Activated T-helper 9 cell treated with anti-CD3 and anti-CD28 coated beads, Interleukin-2, amount 50 U/mL, for 16 hours (primary cell): ENCODE measurements at places on chromosomes 4 and X.

DNA sequence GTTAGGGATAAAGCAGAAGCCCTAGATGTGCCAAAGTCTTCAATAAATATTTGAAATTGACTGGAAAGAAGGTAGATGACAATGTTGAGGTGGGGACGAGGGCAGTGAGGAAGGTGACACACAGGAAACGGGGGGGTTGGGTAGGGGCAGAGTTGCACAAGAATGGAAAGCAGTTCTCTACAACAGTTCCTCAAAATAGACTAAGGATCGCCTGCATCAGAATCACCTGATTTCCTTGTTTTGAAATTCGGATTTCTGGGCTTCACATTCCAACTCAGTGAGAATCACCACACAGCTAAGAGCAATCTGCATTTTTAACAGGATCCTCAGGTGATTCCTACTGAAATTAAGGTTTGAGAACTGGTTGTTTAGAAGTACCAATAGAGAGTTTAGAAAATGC is 70.6 kb downstream of the ARFIP1 start:
- no peak for DNase-seq

DNA sequence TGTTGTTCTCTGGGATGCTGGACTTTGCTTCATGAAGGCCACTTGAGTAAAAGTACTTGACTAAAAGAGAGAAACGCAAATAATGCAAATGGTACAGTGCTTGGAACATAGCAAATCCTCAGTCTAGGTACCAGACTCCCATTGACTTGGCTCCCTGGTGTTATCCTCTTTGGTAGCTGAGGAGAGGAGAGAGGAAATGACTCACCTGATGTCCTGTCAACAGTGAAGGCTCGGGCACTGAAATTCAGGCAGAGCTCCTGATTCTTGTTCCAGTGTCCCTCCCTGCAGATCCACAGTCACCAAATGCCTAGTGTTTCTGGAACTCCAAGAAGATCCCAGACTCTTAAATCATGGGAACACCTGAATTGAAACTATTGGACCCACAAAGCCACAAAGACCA is 22.5 kb upstream of the TCEAL4 start:
- no peak for DNase-seq

DNA sequence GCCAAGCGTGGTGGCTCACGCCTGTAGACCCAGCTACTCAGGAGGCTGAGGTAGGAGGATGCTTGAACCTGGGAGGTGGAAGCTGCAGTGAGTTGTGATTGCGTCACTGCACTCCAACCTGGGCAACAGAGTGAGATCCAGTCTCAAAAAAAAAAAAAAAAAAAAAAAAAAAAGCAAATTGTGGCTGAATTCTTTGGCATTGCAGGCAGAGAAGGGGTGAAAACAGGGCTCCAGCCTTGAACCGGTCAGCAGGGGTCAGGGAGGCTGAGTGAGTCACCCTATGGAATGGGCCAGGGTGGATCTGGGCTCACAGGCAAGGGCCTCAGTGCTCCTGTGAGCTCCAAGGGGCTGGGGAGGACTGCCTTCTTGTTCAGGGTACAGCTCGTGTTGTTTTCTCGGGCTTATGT is 13.2 kb upstream of the FAM3A start:
- no peak for DNase-seq

DNA sequence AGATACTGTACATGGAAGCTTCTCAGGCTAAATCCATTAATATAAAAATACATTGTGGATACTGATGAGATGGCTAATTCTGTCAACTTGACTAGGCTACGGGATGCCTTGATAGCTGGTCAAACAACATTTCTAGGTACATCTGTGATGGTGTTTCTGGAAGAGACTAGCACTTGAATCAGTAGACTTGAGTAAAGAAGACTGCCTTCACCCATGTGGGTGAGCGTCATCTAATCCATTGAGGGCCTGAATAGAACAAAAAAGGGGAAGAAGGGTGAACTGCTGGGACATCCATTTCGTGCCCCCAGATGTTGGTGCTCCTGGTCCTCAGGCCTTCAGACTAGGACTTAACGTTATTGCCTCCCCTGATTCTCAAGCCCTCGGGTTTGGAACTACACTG is 3.7 kb upstream of the SRP72 start:
- DNase-seq, result no peak

DNA sequence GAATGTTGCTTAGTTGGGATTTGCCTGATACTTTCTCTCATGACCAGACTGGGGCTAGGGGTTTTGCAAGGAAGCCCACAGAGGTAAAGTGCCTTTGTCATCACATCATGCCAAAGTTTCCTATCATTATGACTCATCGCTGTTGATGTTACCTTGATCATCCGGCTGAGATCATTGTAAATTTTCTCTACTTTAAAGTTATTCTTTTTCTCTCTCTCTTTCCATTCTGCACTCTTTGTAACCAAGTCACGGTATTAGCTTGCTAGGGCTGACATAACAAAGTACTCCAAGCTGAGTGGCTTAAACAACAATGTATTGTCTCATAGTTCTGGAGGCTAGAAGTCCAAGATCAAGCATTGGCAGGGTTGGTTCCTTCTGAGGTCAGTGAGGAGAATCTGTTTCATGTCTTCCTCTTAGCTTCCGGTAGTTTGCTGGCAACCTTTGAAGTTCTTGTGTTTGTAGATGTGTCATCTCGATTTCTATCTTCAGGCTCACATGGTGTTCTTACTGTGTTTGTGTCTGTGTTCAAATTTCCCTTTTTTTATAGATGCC is 113.0 kb downstream of the DTHD1 start:
- DNase-seq, result no peak
